ENCODE measurements at places on chromosomes 4 and X.

GRCh38 chr4:165343353-165344191, 16.1 kb downstream of the MSMO1 start:
- DNase-seq = no peak

DNA sequence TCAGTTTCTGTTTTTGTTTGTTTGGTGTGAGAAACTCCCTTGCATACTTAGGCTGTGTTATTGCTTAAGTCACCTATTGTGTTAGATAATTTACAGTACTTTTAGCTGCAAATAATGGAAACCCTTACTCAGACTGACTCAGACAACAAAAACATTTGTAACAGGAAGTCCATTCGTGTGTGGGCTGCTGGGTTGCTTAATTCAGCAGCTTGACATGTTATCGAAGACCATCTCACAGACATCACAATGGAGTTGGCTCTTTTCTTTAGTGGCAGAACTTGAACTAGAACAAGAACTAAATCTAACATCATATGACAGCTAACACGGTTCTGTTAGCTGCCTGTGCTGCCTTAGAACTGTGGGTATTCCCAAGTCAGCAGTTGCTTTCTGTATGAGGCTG, 9.9 kb upstream of the GABRE start:
- DNase-seq = no peak

DNA sequence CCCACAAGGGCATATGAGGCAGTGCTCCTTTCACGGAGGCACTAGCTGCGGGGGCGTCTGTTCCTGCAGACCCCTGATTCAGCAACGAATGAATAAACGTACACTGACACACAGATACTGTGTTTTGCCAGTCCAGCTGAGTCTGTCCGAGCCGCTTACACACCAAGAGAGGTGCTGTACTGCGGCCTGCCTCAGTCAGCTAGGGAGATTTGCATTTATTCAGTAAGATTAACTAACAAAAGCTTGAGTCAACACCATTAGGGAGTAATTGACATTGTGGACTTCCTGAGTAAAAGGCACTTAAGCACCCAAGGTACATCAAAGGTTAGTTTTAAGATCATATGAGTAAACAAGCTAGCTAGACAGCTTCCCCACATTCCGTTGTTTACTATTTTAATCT, 31.0 kb upstream of the BEX4 start:
- DNase-seq = no peak

GRCh38 chr4:10605031-10605430, 79.5 kb downstream of the CLNK start:
- DNase-seq = no peak

DNA sequence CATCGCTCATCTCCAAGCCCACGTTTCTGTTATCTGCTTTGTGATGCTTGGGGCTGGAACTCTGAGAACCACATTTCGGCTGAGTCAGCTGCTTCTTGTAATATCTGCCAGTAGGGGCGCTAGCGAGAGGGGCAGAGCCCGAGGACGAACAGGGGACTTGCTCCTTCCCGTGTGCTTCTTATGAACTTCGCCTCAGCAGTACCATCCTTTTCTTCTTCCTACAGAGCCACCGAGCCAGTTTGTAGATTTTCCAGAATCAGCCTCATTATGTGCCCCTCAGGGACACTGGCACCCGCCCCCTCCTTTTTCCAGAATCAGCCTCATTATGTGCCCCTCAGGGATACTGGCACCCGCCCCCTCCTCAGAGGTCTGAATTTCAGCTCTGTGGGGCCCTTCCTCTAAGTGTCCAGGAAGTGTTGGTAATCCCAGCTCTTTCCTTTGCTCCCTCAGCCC, 441.7 kb upstream of the RASGEF1B start:
- peak; percentile 74 for DNase-seq

- DNase-seq = no peak
Measured at GRCh38 chr4:13415068-13415785, 68.9 kb downstream of the RAB28 start.

- DNase-seq = no peak
Measured at GRCh38 chrX:109928596-109929335, 74.1 kb upstream of the TMEM164 start.

- no peak for DNase-seq
Measured at GRCh38 chr4:78354782-78355181, 196.8 kb upstream of the ANXA3 start.

DNA sequence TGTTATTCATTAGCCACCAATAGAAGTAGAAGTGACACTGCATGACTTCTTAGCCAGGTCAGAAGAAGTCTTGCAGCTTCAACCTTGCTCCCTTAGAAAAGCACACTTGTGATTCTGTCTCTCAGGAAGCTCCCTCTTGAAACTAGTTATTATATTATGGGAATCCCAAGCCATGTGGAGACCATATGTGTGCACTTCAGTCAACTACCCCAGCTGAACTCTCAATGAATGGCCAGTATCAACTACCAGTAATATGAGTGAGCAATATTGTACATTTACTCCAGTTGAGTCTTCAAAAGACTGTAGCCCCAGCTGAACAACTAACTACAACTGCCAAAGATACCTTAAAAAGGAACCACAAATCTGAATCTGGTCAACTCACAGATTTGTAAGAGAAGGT, 77.1 kb upstream of the GABRA3 start:
- DNase-seq = no peak

GRCh38 chr4:75599647-75600046, 30.7 kb downstream of the CDKL2 start:
- DNase-seq = no peak

Data from testis (tissue), 5 donors.